ENCODE measurements at places on chromosomes 6 and 20.
A peak's percentile ranks its signal among the peaks of the same experiment; 100 is the strongest.

GRCh38 chr6:43229803-43230620 lies 731 bp upstream of the DNPH1 start:
- no peak for DNase-seq

DNA sequence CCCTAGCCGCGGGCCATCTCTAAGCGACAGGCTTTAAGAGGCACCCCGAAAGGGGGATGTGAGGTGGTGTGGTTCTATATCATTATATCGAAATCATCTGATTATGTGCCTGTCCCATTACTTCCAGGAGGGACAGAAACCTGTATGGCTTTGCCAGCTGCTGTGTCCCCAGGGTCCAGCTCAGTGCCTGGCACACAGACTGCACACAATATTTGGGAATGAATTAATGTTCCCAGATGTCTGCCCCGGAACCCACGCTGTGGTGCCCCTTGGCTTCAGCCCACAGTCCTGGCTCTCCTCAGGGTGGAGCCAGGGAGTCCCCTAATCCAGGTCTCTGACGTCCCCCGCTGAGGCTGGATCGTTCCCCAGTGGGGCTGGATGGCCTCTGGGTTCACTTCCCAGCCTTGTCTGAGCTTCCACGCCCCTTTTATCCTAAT lies 8.9 kb upstream of the AHCY start:
- DNase-seq, result peak; percentile 55

DNA sequence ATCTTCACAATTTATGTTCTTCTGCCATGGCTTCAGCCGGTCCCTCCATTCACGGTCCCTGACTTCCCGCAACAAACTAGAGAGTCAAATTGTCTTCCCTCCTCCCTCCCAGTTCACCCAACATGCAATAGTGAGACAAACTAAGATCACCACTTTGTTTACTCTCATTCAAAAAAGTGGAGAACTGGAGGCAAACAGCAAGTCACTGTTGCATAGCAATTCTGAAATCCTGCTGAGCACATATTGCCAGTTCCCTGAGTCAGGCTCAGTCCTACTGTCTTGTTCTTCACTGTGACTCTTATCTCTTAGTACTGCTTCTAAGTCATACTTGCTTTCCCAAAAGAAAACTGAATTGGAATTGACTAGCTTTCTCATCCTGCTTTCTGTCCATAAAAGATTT lies 287.2 kb upstream of the SASH1 start:
- no peak for DNase-seq

DNA sequence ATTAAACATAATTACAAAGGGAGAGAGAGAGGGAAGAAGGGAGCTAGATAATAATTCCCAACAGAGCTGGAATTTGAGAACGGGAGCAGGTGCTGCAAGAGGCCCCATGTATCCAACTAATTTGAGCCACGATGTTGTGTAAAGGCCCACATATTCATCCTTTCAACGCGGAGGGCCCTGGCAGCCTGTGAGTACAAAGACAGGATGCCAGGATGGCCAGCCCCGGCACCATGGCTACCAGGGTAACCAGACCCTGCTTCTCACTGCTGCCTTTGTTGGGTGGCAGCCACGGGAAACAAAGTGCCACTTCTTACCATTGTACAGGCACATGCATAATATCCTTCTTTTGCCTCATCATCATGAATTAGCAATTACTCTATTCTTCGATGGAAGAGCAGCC lies 492.0 kb upstream of the NRSN1 start:
- no peak for DNase-seq

- peak; percentile 68 for DNase-seq
Observed at GRCh38 chr6:127464881-127465459, 5.8 kb upstream of the KIAA0408 start.

DNA sequence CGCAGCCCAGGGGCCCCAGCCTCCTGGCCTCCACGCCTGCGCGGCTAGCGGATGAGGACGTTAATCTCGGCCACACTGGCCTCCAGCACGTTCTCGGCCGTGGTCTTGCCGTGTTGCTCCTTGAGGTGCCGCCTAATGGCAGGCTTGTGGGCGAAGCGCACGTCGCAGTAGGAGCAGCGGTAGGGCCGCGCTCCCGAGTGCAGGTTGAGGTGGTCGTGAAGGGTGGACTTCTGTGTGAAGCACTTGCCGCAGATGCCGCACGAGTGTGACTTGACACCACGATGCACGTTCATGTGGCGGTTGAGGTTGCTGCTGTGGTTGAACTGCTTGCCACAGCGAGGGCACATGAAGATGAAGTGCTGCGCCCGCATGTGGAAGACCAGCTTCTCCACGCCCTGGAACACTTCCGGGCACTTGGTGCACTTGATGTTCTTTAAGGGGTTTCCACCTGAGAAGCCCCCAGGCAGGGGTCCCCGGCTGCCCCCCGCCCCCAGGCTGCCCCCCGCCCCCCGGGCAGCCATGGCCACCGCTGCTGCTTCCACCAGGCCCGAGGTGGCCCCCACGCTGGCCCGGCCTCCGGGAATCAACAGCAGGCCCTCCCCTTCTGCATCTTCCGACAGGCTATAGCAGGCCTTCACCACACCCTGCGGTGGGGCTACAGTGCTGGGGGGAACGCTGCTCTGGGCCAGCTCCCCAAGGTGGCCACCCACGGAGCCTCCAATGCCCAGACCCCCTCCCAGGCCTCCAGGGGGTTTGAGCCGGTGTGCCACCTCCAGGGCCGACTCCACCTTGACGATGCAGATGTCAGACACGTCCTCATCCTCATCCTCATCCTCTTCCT lies 1.8 kb downstream of the ZBTB12 start:
- no peak for DNase-seq

DNA sequence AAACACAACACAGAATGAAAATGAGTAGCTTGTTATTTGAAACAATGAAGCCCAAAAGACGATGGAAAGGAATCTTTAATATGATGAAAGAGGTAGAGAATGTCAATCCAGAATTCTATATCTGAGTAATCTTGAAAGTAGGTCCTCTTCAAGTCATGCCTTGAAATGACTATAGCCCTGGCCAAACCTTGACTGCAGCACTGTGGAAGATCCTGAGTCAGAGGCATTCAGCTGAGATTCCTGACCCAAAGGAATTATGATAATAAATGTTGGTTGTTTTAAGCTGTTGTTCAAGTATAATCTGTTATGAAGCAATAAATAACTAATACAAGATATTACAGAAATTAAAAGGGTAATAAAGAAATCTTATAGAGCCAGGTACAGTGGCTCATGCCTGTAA lies 64.8 kb downstream of the IBTK start:
- DNase-seq, result no peak

DNA sequence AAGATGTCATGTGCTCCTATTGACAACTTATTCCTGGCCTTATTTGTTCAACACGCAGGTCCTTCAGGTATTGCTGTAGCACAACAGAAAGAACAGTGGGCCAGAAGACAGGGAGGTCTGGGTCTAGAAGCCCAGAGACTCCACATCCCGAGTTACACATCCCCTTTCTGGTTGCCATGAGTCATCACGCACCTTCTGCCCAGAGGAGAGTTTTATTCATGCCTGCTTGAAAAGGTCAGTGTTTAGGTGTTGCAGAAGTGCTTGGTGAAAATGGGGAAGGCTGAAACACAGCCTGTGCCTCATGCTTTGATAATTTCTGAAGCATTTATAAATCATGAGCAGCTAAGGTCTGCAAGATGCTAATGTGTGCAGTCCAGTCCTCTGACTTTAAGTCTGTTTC lies 256.4 kb downstream of the GMPR start:
- DNase-seq, result no peak

- peak; percentile 95 for DNase-seq
Observed at GRCh38 chr6:30721198-30722024, 1.3 kb downstream of the TUBB start.
